Stimulated activated naive B cell treated with anti-CD40 and anti-IgM and Interleukin-4, amounts not matched to agents 10 μg/mL and 1 μg/mL and 100 μg/mL, for 72 hours (primary cell): ENCODE measurements at places on chromosomes 12 and 14.

- H3K36me3 ChIP-seq, result no peaks in the 10 kb centered on the region
- no peak overlapping the region for H3K4me3 ChIP-seq
- no peak for DNase-seq
- no peak overlapping the region for H3K27ac ChIP-seq
These were observed 2.9 kb upstream of the DHRS2 start for GRCh38 chr14:23633160-23633701.

GRCh38 chr14:38286452-38286851 is 30.6 kb upstream of the CLEC14A start:
- DNase-seq, result no peak
- H3K4me3 ChIP-seq, result no peak overlapping the region
- no peaks in the 10 kb centered on the region for H3K4me1 ChIP-seq
- no peaks in the 10 kb centered on the region for H3K27me3 ChIP-seq
- no peak overlapping the region for H3K27ac ChIP-seq
- H3K36me3 ChIP-seq, result no peaks in the 10 kb centered on the region

DNA sequence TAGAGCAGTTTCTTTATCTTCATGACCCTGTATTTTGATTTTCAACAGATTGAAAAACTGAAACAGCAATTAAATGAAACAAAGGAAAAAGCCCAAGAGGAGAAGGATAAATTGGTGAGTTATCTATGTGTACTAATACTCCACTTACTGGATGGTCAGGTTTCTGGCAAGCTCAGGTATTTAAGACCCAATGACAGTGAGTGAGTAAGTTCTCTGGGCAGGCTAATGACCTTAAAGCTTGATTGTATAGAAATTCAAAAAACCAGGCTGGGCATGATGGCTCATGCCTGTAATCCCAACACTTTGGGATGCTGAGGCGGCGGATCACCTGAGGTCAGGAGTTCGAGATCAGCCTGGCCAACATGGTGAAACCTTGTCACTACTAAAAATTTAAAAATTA is 10.0 kb downstream of the BBOF1 start:
- H3K27ac ChIP-seq, result no peak overlapping the region
- no peak overlapping the region for H3K4me3 ChIP-seq
- peaks cover 12% of the 10 kb centered on the region for H3K4me1 ChIP-seq
- H3K27me3 ChIP-seq, result no peaks in the 10 kb centered on the region

DNA sequence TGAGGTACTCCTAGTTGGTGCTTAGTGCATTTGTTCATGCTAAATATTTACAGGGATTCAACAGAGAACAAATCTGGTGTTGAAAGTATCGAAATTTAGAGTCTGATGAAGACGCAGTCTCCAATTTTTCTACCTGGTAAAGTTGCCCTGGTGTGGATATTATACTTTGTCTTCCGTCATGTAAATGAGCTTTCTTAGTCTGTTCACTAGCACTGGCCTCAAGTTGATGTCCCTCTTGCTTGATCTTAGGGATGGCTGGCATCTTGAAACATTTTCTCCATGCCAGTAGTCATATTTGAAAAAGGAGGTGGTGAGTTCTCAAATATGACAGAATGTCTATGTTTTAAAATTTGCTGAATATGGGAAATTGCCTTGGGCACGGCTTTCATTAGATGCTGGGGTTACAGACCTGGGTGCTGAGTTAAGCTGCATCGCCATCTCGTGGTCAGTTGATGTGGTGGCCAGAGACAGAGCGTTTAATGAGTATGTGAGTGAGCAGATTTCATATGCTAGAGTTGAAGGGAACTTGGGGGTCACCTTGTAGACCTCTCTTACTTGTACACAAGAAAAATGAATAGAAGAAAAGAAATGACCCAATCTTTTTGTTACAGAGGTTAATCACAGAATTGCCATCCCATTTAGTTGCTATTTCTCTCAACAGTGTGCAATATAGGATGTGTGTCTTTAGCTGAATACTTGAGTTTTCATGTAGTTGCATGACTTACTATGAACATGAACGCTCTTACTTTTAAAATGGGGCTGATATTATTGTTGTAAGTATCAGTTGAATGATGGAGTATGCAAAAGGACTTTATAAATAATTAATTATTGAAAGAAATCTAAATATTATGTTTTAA is 172.8 kb upstream of the DCN start:
- no peak overlapping the region for H3K4me3 ChIP-seq
- H3K4me1 ChIP-seq, result no peaks in the 10 kb centered on the region
- no peak overlapping the region for H3K27ac ChIP-seq
- DNase-seq, result peak; percentile 14
- H3K36me3 ChIP-seq, result no peaks in the 10 kb centered on the region
- H3K27me3 ChIP-seq, result peaks cover 16% of the 10 kb centered on the region

DNA sequence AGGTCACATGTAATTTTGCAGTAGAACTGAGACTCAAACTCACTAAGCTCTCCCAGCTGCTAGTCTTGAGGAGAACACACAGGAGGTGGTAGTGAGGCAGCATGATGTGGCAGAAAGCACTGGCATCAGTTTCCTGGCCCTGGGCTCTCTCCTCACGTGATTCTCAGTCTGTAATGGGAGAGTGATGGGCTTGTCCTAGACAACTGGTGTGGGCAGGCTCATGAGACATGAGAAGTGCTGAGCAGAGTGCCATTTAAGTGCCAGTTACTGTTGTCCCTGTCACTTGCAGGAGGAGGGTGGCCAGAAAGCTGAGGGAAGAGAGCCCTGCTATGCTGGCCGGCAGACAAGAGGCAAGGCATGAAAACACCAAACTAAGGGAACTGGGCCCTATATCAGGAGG is 48.5 kb upstream of the OVCH1 start:
- no peak overlapping the region for H3K27ac ChIP-seq
- DNase-seq, result no peak
- H3K4me3 ChIP-seq, result no peak overlapping the region
- H3K4me1 ChIP-seq, result no peaks in the 10 kb centered on the region
- no peaks in the 10 kb centered on the region for H3K36me3 ChIP-seq

- no peak overlapping the region for H3K27ac ChIP-seq
- no peak for DNase-seq
- no peaks in the 10 kb centered on the region for H3K27me3 ChIP-seq
- no peak overlapping the region for H3K4me3 ChIP-seq
These were observed 855.3 kb downstream of the DIO2 start for GRCh38 chr14:79356040-79356439.

DNA sequence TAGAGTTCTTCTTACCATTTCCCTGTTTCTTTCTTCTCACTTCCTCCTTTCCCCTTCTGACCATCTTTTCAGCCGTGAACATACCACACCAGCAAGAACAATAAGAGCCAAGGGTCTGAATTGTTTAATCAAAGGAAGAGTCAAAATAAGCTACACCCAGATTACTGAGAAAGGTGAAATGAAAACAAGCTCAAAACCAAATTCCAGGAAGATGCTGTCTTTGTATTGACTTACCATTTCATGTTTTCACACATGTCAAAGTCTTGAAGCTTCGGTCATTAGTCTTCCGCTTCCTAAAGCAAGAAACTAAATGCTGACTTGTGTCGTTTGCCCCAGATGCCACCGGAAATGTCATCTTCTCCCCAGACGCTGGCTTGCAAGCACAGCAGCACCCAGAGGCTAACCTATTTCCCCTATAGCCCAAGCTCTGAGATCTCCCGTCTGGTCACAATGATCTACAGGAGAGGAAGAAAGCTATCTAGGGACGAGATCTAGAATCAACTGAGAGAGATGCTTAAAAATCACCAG is 136.5 kb upstream of the AMIGO2 start:
- H3K36me3 ChIP-seq, result peaks cover 62% of the 10 kb centered on the region
- H3K27ac ChIP-seq, result peak overlapping the region; percentile 99

DNA sequence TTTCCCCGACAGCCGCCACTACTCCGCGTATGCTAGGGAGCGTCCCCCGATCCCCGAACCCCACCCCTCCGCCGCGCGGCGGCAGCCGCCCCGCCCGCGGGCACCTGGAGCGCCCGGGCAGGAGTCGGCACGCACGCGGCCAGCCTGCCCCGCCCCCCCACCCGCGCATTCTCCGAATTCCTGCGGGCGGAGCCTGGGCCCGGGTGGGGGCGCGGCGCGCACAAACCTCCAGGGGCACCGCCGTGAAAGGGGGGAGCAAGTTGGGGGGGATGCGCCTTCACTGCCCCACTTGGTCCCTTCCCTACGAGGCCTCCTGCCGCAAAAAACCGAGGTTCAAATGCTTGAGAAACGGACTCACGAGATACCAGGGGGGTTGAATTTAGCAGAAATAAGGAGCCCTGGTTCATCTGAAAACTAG is 1.7 kb downstream of the AJUBA start:
- peak overlapping the region; percentile 33 for H3K4me3 ChIP-seq
- no peak overlapping the region for H3K27ac ChIP-seq
- peaks cover 15% of the 10 kb centered on the region for H3K27me3 ChIP-seq
- no peaks in the 10 kb centered on the region for H3K4me1 ChIP-seq
- no peaks in the 10 kb centered on the region for H3K36me3 ChIP-seq

DNA sequence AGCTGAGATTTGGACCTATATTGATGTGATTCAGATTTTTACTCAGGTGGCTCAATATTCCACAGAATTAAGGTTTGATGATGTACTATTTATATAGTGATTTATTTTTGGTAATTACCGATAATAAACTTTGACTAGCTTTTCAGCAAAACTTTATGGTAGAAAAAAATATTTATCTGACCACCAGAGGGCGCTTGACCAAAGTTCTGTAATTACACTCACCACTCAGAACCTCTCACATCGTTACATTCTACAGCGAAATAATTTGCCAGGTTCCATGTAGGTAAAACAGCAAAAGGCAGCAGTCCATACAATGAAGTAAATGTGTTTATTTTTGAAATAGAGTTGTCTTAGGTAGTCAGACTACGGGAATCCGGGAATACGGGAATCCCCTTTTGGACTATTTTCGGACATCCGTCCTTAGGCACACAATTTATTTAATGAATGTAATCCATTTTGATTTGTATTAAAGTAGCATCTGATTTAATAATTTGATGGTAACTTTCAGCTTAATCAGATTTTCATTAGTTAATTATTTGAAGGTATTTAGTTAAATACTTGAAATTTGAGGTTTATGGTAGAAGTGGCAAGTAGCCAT is 143.0 kb upstream of the DDHD1 start:
- H3K27me3 ChIP-seq, result no peaks in the 10 kb centered on the region
- H3K36me3 ChIP-seq, result no peaks in the 10 kb centered on the region
- no peak overlapping the region for H3K4me3 ChIP-seq
- no peak for DNase-seq
